H9 (cell line): ENCODE measurements at places on chromosomes 1 and 21.

DNA sequence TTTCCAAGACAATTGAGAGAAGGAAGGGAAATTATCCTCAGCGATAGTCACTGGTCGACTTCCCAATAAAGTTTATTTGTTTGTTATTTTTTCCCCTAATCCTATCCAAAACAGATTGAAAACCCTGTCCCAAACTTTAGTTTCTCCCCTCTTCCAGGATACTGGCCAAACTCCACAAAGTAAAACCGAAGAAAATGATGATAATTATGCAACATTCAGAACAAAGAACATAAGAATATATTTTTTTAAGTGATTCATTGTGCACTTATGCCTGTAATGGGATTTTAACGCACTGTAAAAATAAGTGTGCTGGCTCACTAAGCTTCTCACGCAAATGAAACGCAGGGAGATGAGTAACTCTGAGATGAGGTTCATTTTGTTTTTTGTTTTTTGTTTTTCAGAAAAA is 6.0 kb downstream of the GLIS1 start:
- no peak for DNase-seq

DNA sequence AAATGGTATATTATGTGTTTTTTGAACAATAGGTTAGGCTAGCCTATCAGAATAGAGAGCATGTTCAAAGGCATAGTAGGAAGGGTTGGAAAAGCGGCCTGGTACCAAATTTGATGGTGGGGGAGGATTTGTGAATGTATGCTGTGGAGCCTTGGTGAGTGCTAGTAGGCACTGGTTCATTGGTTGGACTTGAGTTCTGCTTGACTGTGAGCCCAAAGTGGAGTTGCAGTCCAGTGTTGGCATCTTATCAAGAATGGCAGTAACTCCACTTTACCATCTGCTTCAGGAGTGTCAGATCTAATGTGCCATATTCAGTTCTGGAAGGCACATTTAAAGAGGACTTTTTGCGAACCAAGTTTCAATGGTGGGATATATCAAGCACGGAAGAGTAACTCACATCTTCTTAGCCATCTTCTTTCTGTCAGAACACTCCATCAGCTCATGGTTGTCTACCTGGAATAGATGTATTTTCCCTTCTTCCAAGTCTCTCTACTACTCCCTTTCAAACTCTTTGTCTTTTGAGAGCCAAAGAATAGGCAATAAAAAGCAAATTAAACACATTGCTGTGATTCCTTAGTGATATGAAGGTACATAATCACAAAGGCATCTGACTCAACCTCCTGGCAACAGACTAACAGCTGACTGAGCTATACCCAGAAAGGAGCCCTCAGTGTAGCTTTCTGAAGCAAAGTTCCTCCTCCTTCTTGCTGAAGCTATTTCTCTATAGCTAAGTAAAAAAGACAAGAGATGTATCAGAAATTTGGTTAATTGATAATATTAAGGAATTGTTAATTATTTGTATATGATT is 21.7 kb downstream of the LRRC8B start:
- DNase-seq, result no peak

DNA sequence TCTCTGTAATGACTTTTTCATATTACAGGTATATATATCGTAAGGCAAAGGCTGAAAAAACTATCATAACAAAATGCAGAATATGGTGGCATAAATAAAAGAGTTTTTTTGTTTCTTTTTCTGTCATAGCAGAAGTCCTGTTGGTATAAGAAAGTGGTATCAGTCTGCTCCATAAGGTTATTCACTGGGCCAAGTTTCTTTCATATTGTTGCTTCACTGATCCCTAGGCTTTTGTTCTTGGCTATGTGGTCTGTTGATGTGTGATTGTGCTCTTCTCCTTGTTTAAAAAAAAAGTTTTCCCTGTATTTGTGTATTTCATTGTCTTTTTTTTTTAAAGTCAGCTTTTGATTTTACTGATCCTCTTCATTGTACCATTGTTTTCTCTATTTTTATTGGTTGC is 26.0 kb downstream of the PTBP2 start:
- DNase-seq, result no peak

- peak; percentile 59 for DNase-seq
These were observed 66.7 kb upstream of the PARP1 start for GRCh38 chr1:226474443-226475141.

GRCh38 chr1:26121854-26122773 is 10.5 kb downstream of the PDIK1L start:
- no peak for DNase-seq

- DNase-seq, result peak; percentile 41
These were observed 48.1 kb downstream of the CDC14A start for GRCh38 chr1:100400404-100400803.

GRCh38 chr1:172657586-172657985 is 1.3 kb upstream of the FASLG start:
- DNase-seq, result no peak

GRCh38 chr21:15848634-15849560 is 119.1 kb downstream of the USP25 start:
- DNase-seq, result no peak

- no peak for DNase-seq
These were observed 101.7 kb upstream of the PRMT6 start for GRCh38 chr1:106954661-106955229.

DNA sequence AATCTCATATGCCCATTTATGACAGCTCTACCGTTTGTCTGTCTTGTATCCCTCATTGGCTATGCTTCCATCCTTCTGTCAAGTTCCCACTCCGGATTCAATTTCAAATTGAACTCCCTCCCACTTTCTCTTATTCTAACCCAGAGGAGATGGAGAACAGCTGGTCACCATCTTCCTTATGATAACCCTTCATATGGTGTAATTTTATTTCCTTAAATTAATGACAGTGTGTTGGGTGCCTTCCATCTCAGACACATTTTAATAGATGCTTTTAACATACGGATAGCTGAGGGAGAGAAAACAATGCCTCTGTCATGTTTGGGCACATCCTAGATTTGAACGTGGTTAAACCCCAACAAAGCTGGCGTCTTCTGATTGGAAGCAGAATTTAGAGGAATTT is 103.0 kb upstream of the PLXNA2 start:
- no peak for DNase-seq

- no peak for DNase-seq
These were observed 53.6 kb downstream of the ACBD3 start for GRCh38 chr1:226132728-226133503.

- DNase-seq, result no peak
These were observed 628.1 kb downstream of the LMO4 start for GRCh38 chr1:87956750-87957149.

DNA sequence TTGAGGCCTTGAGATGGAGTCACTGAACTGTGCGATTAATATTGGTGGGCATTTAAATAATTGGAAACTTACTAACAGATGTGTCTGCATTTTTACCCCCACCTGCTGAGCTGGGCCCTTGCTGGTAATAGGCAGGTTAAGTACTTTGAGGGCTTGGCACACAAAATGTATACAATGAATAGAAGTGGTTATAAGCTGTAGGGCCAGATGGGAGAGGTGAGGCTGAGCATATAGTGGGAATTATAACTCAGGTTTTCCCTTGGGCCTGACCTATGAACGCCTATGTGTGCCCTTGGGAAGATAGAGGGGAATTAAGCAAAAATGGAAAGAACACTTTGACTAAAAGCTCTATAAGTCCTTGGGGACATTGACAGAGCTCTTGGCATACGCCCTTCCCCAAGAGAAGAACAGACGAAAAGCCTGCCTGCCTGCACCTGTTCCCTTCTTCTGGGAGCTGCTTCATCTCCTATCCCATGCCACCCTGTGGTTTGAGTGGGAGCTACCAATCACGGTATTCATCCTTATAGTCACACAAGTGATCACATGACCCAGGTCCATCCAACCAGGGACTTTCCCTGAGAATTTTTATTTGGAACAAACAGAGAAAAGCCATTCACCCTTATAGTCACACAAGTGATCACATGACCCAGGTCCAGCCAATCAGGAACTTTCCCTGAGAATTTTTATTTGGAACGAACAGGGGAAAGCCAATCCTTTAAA is 260.7 kb upstream of the CSF3R start:
- no peak for DNase-seq

GRCh38 chr1:159188375-159188788 is 16.3 kb upstream of the ACKR1 start:
- peak; percentile 96 for DNase-seq

- DNase-seq, result peak; percentile 81
These were observed 9.9 kb downstream of the GPR3 start for GRCh38 chr1:27402349-27402754.

DNA sequence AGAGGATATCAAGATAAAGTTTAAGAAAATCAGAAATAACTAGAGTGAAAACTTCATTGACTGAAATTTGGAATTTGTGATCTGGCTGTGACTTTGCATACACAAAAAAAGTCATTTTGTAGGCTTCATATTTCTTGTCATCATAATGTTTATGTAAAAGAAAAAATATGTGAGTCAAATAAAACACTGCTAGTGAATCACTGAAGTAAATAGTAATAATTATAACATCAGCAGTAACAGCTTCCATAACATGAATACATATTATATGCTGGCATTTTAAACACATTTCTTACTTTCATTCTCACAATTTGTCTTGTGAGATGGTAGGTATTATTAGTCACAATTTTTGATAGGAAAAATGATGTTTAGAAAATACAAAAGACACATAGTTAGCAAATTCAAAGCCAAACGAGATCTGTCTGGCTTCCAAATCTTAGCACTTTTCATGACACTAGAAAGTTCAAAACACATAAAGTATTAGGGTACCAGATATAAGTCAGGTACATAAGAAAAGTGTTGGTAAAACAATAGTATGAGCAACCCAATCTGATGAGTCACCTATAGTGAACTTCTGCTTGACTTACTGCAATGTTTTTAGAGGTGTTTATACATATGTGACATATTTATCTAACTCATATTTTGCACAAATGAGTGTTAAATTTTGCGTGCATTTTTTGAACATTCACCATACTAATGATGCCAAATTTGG is 241.0 kb upstream of the SNX7 start:
- no peak for DNase-seq

DNA sequence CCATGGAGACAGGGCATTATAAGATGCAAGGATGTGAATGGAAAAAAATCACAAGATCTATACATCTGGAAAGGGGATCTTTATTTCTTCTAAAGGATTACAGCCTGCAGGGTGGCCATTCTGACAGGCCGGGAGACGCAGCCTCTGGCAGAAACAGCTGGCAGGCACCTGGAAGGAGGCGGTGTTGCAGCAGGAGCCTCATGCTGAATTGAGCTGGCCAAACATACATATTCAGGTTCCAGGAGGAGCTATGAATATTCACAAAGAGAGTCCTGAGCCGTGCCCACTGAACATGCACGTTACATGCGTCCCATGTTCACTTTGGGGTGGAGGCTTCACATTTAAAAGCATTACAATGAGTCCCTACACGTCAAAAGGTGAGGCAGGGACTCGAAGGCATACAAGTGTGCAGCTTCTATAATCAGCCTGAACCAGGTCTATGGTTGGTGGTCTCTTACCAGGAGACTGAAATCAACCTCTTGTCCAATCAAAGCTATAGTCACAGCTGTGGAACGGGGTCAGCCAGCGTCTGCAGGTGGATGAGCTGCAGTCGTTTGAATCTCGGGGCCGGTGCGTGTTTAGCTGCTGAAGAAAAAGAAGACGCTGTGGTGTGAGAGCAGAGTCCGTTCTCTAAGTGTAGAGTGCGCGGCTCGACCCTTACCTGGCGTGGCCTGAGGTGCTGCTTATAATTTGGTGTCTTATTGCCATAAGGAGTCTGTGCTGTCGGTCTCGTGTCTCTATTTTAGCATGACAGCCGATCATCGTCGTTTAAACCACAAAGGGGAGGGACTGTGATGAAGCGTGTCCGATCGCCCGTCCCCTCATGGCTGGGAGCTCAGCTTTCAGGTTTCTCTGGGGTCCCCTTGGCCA is 183.0 kb downstream of the ETS2 start:
- DNase-seq, result no peak

DNA sequence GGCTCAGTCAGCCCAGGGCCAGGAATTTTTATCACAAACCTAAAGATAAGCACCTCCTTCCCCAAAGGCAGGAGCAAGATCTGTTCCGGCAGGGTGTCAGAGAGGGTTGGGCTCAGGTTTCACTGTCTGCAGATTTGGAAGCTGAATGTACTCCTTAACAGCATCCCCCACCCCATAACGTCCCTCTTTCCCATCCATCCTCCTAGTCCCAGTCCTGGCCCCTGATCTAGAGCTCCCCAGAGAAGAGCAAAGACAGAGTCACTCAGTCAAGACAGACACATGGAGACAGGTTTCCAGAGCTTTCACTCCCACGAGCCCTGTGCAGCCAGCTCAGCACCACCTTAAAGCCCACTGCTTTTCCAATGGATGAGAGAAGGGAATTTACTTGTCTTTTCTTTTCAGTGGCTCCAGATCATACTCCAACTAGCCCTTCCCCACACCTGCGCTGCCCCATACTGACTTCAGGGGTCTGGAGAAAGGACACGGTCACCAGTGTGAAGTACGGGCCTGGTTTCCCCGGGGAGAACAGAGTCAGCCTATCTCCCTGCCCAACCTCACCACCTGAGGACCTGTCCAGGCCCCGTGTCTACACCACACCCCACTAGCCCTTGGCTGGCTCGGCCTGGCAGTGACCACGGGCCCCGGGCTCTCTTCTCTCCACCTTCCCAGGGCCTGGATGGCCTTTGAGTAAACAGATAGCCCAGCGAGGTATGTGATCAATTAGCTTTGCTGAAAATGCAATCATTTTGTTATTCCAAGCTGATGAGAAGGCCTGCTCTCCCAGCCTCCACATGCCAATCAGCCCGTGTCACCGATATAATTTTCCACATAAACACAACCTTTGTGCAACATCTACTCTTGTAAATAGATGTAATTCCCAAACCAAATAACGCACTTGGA is 249.1 kb downstream of the FOXD2 start:
- DNase-seq, result peak; percentile 38

DNA sequence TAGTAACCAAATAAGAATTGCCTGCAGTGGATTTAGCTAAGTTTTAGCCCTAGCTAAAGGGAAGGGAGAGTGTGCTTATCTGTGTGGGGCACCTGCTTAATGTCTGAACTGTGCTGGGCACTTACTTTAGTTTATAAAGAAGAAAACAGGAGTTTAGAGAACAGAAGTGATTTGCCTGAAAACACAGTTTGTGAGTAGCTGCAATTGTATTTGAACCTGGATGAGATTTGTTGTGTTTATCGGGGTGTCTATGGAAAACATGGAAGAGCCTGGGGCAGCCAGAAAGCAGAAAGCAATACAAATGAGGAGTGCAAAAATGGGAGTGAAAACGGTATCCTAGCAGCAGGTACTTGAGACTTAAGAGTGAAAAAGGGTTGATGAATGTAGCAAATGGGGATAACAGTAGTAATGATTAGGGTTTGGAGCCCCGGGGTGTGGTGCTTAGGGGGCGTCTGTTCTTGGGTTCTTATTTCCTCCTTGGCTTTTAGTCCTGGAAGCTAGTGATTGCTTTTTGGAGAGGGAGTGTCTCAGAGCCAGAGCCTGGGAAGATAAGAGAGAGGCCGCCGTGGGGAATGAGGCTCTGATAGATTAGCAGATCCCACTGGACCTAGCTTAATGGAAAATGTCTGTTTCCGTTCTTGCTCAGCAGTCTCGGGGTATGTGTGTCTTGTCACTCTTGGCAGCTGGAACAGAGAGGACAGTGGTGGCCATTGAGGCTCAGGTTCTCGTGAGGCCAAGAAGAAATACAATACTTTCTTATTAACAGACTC is 5.6 kb downstream of the PRCC start:
- no peak for DNase-seq

GRCh38 chr1:230224101-230224960 is 157.3 kb downstream of the GALNT2 start:
- no peak for DNase-seq

- no peak for DNase-seq
These were observed 14.8 kb upstream of the GPR88 start for GRCh38 chr1:100523038-100523652.

- no peak for DNase-seq
These were observed 27.8 kb upstream of the LYPD8 start for GRCh38 chr1:248783367-248783766.
